SK-N-DZ (cell line): ENCODE measurements at places on chromosomes 6 and 20.

DNA sequence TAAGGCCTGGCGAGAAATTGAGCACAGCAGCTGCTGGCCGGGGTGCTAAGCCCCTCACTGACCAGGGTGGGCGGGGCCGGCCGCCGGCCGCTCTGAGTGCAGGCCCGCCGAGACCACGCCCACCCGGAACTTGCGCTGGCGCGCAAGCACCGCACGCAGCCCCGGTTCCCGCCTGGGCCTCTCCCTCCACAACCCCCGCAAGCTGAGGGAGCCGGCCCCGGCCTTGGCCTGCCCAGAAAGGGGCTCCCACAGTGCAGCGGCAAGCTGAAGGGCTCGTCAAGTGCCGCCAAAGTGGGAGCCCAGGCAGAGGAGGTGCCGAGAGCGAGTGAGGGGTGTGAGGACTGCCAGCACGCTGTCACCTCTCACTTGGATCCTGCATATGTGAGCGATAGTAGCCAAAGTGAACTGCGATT, 251.2 kb downstream of the GJA1 start:
- DNase-seq = no peak

DNA sequence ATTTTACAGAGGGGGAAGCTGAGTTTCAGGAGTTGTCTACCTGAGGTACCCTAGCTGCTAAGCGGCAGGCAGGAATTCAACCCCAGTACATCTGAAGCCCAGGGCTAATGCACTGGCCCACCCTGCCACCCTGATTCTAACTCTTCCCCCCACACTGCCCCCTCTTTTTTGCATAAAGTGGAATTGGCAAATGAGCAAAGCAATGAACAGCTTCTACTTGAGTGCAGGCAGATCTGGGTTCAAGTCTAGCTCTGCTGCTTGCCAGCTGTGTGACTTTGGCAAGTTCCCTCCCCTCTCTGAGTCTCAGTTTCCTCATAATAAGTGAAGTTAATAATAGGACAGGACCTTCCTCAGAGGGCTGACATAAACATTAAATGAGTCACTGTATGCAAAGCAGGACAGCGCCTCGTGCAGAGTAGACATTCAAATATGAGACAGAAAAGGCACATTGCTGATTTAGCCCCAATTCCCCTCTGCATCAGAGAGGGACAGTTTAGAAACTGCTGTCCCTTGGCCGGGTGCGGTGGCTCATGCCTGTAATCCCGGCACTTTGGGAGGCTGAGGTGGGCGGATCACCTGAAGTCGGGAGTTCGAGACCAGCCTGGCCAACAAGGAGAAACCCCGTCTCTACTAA, 4.7 kb downstream of the ADA start:
- no peak for DNase-seq

- DNase-seq = no peak
Observed at GRCh38 chr6:140833408-140833807, 1299.3 kb upstream of the GJE1 start.

DNA sequence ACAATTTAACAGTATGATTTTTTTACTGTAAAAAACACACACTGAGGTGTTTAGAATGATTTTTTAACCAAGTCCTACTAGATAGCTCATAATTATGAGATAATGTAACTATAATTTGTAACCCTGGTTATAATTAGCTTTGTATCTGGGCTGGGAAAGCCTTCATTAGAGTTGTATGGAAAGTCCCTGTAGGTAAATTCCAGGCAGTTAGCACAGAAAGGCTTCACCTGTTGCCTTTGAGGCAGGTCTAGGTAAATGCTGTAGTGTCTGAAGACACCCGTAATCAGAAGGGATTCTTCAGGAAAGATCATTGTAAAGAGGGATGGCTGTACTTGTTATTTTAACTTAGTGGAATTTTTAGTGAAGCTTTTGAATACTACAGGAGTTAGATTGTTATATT, 1.9 kb downstream of the TMEM200A start:
- no peak for DNase-seq

DNA sequence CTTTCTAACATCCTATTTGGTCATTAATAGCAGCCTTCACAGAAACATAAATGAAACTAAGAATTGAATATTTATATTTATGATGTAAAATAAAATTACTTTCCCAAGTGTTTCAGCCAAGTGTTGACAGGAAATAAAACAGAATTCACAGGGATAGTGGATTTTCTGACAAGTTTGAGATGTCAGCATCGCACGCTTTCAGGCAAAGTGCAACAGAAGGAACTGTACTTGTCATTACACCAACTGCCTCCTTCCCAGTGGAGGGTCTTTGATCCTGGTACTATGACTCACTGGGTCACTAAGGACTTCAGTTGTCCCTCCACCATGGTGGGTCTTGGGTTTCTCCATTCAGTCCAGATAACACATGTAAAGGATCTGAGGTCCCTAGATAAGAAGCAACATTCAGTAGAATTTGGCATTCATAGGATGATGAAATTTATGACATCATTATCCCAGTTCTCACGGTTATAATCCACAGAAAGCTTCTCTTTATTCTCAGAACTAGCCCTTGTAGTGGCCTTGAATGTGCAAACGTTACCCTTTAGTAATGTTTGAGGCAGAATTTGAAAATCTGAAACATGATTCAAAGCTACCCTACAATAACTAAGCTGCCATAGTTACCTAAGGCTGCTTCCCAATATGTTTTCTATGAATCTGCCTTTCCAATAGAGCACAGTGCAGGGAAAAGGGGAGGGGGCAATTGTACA, 3.8 kb upstream of the TNFAIP3 start:
- no peak for DNase-seq

DNA sequence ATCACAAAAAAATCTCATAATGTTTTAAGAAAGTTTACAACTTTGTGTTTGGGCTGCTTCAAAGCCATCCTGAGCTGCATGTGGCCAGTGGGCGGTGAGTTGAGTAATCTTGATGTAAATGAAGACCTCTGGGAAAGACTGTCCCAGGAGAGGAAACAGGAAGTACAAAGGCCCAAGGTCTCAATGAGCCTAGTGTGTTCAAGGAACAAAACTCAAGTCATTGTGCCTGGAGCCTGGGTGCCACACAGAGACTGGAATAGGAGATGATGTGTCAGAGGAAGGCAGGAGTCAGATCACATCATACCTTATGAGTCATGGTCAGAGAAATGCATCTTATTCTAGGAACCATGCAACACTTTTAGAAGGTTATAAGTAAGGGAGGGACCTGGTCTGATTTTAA, 51.5 kb downstream of the COL19A1 start:
- DNase-seq = no peak

DNA sequence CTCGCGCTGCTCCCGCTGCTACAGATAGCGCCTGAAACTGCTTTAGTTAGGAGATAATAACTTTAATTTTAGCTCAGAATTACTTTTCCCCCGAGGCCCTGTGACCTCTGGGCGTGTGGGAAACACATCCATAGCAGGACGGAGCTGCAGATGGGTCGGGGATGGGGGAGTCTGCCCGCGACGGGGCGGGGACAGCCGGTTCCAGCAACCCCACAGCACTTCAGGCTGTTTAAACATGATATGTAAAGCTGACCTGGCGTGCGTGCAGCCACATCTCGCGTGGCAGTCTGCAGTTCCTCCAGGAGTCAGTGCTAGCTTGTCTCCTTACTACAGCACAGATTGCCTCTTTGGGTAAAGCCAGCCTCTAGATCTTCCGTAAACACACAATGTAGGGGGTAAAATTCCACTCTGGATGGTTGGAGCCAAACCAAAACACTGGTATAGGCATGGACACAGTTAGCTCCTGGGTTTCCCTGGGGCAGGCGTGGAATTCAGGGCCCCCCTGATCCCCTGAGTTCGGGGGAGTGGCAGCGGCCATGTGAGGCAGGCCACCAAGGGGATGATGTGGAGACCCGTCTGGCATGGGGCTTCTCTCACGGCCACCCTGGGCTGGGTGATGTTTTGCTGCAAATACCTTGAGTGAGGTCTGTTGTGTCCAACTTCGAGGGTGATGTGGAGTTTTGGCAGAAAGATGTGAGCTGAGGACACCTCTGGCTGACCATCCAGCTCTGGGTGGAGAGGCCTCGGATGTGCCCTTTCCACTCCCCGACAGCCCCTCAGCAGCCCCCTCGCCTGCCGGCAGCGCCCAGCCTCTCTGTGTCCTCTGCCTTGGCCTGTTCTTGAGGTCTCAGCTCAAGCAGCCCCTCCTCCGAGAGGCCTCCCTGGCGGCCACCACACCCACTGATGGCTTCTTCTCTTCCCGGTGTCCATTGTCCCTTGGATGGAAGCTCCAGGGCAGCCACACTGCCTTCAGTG, 214.5 kb downstream of the TAF4 start:
- DNase-seq = no peak

GRCh38 chr6:29723666-29724588, 693 bp downstream of the HLA-F start:
- DNase-seq = no peak

DNA sequence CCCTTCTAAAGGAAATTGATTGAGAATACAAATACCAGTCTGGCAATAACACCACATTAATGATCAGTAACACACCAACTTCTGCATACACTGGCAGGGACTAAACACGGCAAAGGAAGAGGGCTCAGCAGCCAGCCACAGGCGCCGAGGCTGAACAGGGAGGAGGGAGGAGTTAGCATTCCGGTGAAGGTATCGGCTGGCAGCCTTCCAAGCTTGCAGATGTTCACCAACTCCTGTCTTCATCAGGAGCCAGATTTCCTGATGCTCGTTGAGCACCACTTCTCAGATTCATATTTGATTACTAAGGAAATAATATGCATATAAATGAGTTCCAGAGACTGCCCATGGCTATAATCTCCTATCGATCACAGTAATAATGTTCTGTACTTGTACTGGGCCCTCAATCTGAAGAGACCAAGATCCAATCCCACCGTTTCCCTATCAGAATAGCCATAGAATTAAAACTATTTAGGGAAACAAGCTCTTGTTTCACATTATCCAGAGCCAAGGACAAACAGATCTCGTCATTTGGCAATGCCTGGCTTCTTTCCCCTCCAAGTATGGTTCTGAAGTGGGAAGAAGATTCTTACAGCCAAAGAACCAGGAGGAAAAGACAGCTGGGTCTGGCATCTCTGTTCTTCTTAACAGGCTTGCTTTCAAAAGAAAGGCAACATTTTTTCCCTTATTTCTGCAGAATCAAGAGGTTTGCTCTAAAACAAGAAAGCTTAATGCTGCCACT, 42.2 kb downstream of the GFOD1 start:
- peak; percentile 71 for DNase-seq

- peak; percentile 74 for DNase-seq
Observed at GRCh38 chr20:346640-347316, at the start of gene NRSN2. TSS of gene NRSN2 (plus strand) at chr20:347111. CDS start at chr20:349644, 2,533 bp downstream.

- peak; percentile 29 for DNase-seq
Observed at GRCh38 chr6:126033696-126034095, 47.4 kb downstream of the TRMT11 start.

GRCh38 chr20:17531665-17532025, 466 bp upstream of the BFSP1 start:
- DNase-seq = no peak
